Stimulated activated CD8-positive, alpha-beta memory T cell treated with anti-CD3 and anti-CD28 coated beads, Interleukin-15, amount 100 ng/mL, for 4 hours (primary cell): ENCODE measurements at places on chromosomes 13 and 19.

- DNase-seq = no peak
Measured at GRCh38 chr13:50129081-50129705, 113.9 kb downstream of the KCNRG start.

- DNase-seq = no peak
Measured at GRCh38 chr13:49756263-49756662, 36.2 kb downstream of the KPNA3 start.

DNA sequence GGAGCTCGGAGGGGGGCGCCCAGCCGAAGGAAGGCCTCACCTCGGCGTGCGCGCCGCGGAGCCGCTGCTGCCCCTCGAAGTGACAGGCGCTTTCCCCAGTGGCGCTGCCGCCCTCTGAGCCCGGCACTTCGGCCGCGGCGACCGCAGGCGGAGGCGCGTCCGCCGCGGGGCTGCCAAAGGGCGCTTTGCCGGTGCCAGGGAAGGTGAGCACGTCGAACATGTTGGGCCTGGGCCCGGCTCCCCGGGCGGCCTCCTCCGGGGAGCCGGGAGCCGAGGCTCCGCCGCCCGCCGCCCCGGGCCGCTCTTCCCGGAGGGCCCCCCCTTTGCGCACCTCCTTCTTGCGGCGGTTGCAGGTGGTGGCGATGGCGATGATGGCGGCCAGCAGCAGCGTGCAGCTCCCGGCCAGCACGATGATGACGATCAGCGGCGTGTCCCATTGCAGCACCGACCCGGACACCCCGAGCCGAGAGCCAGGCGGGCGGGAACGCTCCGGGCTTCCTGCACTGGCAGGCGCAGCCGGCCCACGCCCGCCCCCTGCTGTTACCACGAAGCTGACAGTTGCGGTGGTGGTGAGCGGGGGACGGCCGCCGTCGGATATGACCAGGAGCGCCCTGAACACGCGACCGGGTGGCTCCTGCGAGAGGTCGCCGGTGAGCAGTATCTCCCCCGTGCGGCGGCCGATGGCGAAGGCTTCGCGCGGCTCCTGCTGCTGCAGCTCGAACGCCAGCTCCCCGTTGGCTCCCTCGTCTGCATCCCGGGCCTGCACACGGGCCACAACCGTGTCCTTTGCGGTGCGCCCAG is 2.5 kb downstream of the PCDH8 start:
- no peak for DNase-seq

DNA sequence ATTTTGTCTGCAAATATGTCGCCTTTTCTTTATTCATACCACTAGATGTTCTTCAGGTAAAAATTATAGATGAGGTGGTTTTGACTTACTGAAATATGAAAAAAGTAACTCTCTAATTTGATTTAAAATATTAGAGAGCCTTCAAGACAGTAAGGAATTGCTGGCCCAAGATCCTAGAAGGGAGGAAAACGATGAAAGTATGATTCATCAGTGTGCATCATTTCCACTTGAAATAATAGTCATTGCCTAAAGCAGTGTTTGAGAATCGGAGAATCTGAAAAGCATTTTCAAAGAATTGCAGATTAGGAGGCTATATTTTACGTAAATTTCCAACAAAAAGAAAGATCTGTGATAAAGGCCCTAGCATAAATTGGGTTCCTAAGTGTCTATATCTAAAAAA is 1707.9 kb upstream of the PRR20A start:
- no peak for DNase-seq

GRCh38 chr13:37168926-37169325 is 63.5 kb upstream of the CSNK1A1L start:
- no peak for DNase-seq

DNA sequence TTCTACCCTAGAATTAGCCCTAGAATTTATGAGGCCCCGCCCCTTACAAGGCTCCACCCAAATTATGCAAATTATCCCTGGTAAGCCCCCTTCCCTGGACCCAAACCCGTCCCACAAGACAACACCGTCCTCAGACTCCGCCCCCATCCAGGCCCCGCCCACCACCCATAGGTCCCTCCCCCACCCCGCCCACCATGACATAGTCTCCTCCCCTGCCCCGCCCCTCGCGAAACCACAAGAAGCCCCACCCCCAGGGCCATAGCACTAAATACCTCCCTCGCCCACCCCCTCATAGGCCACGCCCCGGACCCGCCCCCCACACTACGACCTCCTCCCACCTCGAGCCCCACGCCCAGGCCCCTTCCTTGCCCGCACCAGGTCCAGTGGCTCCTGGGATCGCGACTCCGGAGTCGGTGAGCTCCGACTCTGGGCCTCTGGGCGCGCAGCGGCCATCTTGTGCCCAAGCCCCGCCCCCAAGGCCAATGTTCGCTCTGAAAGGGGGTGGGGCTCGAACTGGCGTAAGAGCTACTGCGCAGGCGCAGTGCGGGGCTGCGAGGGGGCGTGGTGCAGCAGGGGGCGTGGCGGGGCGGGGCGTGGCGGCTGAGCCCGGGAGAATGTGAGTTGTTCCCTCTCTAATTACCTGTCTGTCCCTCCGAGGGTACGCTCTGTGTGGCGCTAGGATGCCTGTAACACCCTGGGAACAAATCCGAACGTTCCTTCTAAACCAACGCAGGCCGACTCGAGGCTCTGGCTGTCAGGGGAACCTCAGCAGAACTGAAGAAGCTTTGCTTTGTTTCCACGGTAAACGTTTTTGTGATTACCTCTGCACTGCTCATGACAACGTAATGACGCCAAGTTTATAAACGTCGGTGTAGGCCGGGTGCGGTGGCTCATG is at the start of gene ZNF784:
Gene ZNF784 (minus strand): TSS at position 458 of the 895 bp plus-strand sequence. CDS start 5 bp downstream, at position 453.
- peak; percentile 86 for DNase-seq

GRCh38 chr19:34328982-34329381 is 36.0 kb upstream of the GPI start:
- no peak for DNase-seq
